NCI-H2171 (cell line): ENCODE measurements at places on chromosomes 16 and 17.
A peak's percentile ranks its signal among the peaks of the same experiment; 100 is the strongest.

GRCh38 chr16:85717393-85718152 lies 28.8 kb upstream of the GINS2 start:
- DNase-seq: peak; percentile 55

DNA sequence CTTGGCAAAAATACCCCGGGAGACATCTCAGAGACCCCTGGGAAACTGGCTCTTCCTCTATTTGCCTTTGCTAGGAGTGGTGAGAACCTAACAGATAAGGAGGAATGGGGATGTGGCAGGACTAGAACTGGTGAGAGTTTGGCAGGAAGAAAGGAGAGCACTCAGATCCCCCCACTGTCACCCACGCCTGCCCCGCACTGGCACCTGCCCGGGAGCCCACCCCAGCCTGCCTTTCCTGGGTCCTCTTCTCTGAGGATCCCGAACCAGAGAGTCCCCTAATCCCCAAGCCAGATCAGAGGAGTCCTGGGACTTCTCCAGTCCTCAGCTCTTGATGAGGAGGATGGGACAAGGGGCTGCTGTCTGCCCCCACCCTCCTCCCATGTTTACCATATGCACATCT lies 3.7 kb downstream of the KCNH6 start:
- DNase-seq: no peak

DNA sequence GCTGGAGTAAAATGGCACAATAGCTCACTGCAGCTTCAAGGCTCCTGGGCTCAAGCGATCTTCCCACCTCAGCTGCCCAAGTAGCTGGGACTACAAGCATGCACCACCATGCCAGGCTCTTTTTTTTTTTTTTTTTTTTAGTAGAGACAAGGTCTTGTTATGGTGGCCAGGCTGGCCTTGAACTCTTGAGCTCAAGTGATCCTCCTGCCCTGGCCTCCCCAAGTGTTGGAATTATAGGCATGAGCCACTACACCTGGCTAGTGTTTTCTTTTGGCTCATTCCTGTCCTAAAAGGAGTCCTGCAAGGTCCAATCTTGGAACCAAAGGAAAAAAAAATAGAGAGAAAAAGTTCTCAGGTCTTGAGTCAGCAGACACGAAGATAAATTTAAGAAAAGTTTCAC lies 30.8 kb downstream of the PKD1L3 start:
- no peak for DNase-seq

DNA sequence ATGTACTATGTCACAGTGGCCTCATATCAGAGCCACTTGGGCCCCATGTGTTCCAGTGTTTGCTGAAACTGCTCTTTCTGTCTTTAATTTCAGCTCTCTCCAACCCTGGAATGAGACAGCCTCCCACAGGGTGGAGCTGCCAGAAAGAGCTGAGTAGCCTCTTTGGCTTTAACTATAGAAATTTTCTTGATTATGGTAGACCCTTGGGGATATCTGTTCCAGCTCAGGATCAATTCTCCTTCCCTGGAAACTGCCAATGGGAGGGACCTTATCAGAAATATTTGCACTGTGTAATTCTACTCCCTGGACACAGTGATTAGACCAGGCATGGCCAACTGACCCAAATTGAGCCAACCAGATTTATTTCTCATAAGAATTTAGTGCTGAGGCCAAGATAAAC lies 39.0 kb upstream of the KDM8 start:
- DNase-seq: no peak

DNA sequence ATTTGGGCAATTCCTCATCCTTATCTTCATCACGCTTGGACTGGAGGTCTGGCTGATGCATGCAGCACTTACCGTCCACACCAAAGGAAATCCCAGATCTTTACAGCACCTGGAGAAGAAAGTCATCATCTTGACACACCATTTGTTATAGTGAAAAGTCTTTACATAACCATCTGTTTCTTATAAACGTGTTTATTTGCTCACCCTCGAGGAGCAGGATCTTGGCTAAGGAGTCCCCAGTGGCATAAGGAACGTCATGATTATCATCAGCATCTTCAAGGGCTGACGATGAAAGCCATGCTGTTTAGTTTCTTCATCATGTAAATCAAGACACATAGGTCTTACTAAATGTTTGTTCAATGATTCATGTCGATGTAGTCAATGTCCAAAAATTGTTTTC lies 248.8 kb upstream of the ELAC2 start:
- no peak for DNase-seq

GRCh38 chr16:77374384-77374783 lies 60.5 kb downstream of the ADAMTS18 start:
- DNase-seq: no peak

- no peak for DNase-seq
Observed at GRCh38 chr16:68781784-68782183, 44.7 kb downstream of the CDH1 start.

GRCh38 chr17:33497623-33498022 lies 204.5 kb upstream of the ASIC2 start:
- no peak for DNase-seq

DNA sequence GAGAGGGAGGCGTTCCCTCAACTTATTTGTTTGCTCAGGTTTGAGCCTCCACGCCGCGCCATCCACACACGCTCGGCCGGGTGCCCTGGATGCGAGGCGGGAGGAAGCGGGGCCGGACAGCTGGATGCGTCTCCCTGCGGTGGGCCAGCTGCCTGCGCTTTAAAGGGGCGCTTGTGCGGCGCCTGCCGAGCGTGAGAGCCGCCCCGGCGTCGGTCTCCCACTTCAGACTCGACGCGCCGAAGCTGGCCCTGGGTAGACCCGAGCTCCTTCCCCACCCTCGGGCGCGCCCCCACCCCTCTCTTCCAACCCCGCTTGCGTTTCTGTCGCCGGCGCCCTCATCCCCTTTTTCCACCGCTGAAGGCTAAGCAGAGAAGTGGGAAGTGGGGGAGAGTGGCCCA lies 527 bp upstream of the CHAD start:
- DNase-seq: no peak

DNA sequence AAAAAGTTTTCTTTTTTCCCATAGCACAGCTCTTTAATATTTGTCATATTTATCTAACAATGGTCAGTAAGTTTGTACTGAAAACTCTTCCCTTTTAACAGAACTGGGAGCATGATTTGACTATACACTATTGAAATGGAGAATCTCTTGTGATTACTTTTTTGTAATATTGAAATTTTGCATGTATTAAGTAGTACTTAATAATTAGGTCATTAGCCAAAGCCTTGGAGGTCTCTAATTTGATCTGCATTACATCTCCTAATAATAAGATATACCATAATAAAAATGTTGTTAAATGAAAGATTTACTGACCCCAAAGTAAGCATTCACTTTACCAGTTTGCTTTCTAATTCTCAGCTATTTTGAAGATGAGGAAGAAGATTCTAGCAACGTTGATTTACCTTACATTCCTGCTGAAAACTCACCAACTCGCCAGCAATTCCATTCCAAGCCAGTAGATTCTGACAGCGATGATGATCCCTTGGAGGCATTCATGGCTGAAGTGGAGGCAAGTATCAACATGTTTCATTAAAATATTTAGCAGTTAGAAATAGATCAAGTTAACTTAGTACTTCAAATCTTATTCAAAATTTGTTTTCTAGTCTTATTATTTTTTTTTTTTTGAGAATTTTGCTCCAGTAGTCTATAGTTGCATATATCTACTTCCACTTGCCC lies 18.2 kb downstream of the DDX42 start:
- no peak for DNase-seq

DNA sequence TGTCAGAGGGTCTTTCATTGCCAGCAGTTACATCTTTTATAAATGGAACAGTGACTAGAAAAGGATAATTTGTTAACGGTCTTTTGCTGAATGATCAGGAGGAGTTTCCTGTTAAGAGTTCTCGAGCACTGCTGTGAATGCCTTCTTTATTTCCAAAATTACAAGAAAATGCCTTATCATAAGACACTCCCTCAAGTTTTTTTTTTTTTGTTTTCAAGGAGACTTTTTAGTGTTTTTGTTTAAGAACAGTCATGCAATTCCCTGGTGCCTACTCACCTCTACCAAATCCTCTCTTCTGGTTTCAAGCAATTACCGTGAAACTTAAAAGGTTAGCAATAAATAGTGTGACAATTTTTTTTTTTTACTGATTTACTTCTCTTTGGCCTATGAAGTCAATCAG lies 19.0 kb upstream of the VWA3A start:
- no peak for DNase-seq

DNA sequence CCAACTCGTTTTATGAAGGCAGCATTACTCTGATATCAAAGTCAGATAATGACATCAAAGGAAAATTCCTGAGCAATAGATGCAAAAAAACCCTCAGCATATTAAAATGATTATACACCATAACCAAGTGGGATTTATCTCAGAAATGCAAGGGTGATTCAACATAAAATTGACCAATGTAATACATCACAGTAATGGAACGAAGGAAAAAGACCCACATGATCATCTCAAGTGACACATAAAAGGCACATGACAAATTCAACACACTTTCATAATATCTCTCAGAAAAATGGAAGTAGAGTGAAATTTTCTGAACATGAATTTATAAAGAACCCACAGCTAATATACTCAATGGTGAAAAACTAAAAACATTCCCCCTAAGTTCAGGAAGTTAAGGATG lies 118.8 kb downstream of the ITFG1 start:
- DNase-seq: no peak

DNA sequence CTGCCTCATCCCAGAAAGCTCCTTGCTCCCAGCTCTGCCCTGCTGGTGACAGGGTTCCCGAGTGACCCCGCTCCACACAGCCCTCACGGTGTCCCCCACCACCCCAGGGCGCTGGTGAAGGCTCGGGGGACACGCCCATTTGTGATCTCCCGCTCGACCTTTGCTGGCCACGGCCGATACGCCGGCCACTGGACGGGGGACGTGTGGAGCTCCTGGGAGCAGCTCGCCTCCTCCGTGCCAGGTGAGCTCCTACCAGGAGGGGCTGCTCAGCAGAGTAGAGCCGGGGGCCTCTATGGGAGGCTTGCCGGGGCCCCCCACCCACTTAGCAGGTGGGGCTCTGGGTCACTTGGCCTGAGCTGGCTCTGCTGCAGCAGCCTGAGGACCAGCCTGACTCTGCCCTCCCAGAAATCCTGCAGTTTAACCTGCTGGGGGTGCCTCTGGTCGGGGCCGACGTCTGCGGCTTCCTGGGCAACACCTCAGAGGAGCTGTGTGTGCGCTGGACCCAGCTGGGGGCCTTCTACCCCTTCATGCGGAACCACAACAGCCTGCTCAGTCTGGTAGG lies 11.2 kb downstream of the GAA start:
- no peak for DNase-seq

- DNase-seq: peak; percentile 58
Observed at GRCh38 chr17:74757931-74758847, 9.8 kb downstream of the NHERF1 start.

DNA sequence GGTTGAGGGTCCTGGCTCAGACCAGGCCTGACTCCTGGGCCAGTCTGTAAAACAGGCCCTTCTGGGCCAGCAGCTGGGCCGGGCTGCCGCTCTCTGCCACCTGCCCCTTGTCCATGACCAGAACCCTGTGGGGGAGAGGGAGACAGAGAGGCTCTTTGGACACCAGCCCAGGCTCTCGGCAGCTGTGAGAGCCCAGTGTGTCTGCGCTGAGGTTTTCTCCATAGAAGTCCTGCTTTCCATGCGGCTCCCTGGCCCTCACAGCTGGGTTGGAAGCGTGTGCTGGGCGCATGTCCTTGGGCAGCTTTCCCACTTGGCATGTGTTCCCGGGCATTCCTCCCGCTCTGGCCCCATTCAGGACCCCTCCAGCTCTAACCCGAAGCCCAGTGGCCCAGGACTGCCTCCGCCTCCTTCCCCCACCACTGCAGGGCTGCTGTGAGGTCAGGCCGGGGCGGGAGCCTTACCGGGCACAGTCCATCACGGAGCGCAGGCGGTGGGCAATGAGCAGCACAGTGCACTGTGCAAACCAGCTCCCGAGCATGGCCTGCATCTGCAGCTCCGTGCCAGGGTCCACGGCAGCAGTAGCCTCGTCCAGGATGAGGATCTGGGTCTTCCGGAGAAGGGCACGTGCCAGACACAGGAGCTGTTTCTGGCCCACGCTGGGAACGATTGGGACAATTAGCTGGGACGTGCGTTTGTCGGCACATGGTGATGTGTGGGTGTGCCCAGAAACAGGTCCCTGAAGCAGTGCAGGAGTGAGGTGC lies 73.0 kb downstream of the ABCC6 start:
- DNase-seq: no peak

DNA sequence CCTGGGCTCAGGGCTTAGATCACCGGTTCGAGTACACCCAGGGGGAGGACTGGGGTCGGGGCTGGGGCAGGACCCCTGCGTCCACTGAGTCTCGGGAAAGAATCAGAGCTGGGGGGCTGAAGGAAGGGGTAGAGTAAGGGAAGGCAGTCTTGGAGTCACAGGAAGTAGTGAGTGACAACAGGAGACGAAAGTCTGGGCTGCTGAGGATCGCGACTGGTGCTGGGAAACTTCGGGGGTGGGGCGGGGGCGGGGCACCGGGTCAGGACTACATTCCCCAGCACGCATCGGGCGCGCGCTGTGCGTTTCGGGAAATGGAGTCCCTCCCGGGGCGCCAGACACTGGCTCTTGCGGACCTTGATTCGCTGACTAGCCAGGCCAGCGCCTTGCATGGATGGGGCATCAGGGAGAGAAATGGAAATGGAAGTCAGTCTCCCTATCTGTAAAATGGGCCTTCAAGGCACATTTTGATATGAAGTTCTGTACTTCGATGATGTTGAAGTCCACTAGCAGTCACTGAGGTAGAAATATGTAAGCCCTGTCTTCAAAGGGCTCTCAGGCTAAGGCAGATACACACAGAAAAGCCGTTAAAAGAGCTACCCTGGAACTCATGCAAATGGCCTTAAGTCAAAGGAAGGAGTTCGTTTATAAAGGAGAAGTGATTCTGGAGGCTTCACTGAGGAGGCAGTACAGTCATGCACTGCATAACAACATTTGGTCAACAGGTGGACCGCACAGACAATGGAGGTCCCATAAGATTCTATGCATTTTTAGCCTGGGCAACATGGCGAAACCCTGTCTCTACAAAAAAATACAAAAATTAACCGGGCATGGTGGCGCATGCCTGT lies 697 bp downstream of the CTF1 start:
- peak; percentile 69 for DNase-seq

DNA sequence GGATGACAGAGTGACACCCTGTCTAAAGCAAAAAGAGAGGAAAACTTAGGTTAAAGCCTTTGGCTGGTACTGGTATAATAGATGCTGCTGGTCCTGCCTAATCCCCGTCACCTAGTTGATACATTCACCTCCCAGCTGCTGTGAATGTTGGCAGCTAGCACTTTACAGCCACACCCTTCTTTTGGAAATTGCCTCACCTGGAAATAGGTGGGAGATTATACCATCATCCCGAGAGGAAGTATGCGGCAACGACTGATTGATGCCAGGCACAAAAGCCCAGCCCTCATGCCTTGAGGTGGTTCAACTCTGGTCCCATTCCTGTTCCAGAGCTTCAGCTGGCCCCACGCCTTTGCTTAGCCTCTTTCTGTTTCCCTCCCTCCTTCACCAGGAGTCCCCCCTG lies 53.2 kb upstream of the SIAH1 start:
- no peak for DNase-seq
